ENCODE measurements at places on chromosomes 3 and 15.
A peak's percentile ranks its signal among the peaks of the same experiment; 100 is the strongest.

DNA sequence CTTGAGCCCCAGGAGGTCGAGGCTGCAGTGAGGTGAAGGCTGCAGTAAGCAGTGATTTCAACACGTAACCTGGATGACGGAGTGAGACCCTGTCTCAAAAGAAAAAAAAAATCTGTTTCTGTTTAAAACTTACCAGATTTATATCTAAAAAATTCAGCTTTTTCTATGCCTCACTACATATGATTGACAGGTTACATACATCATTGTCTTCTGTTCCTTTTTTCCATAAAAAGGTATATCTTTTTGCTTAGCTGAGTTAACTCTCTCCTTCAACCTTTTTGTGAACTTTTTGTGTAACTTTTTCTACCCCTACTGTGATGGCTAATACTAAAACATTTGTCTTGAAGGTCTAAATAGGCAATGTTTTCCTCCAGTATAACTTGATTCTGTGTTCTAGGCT, 38.6 kb upstream of the SETD2 start:
- DNase-seq, result no peak

DNA sequence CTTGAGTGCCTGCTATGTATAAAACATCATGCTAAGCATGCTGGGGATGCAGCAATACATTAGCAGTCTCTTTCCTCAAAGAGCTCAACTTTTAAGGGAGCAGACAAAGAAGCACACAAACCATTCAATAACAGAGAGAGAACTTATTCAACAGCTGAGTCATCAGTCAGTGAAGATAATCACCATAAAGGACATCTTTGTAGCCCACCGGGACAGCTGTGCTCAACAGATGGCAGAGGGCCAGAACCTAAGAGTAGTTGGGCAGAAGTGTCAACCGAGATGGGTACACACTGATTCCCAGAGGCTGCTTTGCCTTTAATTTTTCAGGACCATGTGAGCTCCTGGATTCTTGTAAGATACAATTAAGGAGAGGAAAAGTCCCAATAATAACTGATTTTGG, 4.2 kb upstream of the RAB8B start:
- DNase-seq, result no peak

- peak; percentile 74 for DNase-seq
Measured at GRCh38 chr3:160210799-160211221, 14.4 kb upstream of the C3orf80 start.

DNA sequence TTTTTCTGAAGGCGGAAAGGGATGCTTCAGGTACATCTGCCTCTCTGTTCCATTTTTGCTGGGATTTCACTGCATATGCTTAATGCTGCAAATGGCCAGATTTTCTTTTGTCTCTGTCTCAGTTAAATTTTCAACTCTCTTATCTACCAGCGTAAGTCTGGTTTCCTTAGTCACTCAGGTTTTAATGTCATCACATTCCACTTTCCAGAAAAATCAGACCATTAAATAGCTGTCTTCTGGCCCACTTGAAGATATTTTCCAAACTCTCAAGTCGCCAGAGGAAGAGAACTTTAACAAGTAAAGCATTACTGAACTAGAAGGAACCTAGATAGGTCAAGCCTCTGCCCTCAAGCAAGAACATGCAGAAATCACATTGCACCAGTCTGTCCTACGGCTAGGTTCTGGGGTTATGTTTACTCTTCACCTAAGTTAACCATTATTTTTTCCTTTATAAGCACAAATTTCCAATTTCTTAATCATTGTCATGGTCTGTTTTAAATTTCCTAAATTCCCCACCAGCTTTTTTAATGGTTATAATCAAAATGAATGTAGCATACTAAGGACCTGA, 26.5 kb downstream of the AVEN start:
- no peak for DNase-seq

DNA sequence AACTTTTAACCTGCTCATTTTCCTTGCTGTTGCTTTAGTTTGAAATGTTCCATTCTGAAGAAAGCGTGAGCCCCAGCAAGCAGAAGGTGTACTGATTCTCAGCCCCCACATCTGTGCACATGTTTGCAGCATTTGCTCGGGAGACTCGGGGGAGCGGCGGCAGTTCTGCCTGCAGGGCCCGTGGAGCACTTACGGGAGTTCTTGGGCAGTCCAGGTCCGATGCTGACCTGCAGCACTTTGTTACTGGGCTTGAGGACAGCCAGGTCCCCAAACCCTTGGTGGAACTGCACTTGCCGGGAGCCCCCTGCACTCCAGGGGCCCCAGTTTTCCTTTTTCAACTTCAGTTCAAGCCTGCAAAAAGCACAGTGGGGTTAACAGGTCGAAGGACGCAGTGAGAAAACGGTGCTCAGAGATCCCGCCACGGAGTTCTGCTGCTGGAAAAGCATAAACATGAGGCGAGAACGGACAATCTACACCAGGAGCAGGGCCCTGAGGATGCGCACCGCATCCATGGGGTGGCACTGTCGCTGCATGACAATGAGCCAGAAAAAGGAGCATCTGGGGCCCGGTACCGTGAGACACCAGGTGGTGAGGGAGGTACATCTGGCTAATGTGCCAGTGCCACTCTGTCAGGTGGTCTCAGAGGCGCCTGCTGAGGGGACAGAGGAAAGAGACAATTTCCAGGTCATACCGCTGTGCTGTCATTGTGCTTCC, 45.6 kb upstream of the LDHAL6B start:
- no peak for DNase-seq

DNA sequence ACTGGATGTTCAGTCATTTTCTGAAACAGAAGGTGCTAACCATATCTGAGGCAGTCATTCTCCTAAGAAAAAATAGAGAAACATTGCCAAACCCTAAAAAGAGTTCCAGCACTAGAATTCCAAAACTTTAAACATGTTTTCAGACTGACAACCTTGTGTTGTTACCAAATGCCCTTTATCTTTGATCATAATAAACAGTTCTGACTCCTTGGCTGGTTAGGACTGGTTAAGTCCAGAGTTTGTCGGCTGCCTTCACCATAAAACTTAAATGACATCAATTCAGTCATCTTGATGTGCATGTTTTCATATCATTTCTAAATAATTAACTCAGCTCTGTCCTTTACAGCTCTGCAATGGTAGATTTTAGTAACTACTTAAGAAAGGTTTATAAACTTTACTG, 68.0 kb downstream of the COL8A1 start:
- peak; percentile 58 for DNase-seq

- DNase-seq, result no peak
Measured at GRCh38 chr3:74390121-74390877, 224.2 kb downstream of the CNTN3 start.

GRCh38 chr3:55525436-55525835, 38.3 kb upstream of the WNT5A start:
- no peak for DNase-seq

DNA sequence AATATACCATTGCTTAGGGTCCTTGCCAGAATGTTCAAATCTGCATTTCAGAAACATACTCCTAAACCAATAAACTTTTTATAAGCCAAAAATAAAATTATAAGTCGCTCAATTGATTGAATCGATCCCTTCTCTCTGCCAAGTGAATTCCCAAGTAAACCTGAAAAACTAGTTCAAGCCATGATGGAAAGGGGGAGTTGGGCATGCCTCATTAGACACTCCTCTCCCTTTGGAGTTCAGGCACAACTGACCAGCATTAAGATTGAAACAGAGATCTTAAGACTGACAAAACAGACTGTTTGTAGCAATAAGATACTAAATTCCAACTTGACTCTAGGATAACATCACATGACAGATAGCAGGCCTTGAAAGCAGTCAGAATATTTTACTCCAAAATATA, 113.7 kb upstream of the RASGRP1 start:
- no peak for DNase-seq

GRCh38 chr3:20055020-20055775, 15.0 kb downstream of the KAT2B start:
- DNase-seq, result no peak

DNA sequence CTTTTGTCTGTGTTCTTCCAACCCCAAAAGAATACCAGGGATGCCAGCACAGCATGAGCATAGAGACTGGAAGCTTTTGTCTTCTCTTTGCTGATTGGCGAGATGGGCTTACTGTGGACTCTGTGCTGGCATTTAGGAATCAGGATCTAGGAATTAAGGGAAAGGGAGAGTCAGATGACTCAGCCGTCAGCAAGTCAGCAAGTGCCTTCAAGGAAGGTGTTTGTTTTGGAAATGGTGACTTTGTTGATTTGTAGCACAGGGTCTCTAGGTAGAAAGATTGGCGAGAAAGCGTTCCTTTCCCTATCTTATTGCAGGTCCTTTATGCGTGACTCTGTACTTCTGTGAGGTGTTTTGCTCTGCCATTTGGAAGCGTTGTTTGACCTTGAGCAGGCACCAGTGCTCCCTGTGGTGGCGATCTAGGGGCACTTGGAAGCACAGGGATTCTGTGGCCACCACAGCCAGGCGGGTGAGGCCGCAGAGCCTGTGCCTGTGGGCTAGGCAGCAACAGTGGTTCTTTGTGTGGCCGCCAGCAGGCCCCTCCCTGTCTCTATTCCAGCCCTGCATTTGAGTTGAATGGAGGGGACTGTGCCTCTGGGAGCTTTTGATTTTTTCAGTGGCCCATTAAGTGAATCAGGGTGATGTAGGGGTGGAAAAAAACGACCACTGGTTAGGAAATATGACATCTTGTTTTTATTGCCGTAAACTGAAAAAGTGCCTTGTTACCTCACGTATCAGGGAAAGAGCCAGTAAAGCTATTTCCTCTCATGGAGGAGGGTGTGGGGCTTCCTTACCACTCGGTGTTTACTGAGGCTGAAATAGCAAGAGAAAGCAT, 19.0 kb downstream of the FAN1 start:
- DNase-seq, result peak; percentile 30

DNA sequence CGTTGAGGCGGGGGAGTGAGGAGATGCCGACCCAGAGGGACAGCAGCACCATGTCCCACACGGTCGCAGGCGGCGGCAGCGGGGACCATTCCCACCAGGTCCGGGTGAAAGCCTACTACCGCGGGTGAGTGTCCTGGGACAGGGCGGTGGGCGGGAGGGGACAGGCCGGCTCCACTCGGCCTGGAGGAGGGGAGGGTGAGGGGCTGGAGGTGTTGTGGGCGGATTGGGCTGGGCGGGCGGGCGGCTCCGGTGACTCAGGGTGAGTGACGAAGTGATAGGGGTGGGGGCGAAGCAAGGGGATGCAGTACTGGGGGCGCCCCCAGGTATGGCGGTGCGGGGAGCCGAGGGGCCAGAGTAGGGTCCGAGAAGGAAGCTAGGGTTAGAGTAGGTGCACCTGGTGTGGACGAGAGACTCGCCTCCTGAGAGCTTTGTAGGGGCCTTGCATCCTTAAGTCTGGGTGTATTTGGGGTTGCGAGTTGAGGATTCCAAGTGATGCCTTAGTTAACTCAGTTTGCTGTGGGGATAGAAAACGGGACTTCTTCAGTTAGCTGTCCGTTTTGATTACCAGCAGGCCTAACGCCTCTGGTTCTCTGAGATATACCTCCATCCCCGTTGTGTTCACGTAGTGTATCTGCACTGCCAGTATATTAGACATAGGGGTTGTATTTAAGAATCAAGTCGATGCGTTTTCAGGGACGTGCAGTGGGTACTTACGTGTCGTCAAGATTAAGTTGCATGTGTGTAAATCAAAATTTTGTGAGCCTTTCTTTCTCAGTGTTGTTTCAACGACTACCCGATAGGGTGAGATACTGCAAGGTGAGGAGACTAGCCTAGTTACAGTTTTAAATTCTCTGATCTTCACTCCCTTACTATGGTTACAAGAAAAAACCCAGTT, 670 bp downstream of the PRKCI start:
- DNase-seq, result peak; percentile 30
